ENCODE measurements at places on chromosomes 12 and 14. TPM values are rescaled to one million over a fixed set of nuclear protein-coding genes. Genes with fewer than 3 reads are reported as not detected.

ACOT4 gene
- 3.6 TPM for polyA plus RNA-seq

KLRD1 gene
- polyA plus RNA-seq: 0.60 TPM

NGB gene
- polyA plus RNA-seq: not detected

OR6C2 gene
- polyA plus RNA-seq: not detected

OAS2 gene
- 28.8 TPM for polyA plus RNA-seq

ARHGAP9 gene
- 6.6 TPM for polyA plus RNA-seq

STXBP6 gene
- 13.8 TPM for polyA plus RNA-seq

ANAPC7 gene
- polyA plus RNA-seq: 17.6 TPM

ESRRB gene
- not detected for polyA plus RNA-seq

MYH6 gene
- 4.9 TPM for polyA plus RNA-seq

GPR68 gene
- polyA plus RNA-seq: 1.4 TPM

POU6F1 gene
- polyA plus RNA-seq: 4.5 TPM

ERG28 gene
- polyA plus RNA-seq: 10.2 TPM

C12orf42 gene
- not detected for polyA plus RNA-seq

LTA4H gene
- 41.4 TPM for polyA plus RNA-seq

NKX2-8 gene
- not detected for polyA plus RNA-seq

ZDHHC22 gene
- 0.67 TPM for polyA plus RNA-seq

KLRB1 gene
- 1.4 TPM for polyA plus RNA-seq

GUCY2C gene
- 9.0 TPM for polyA plus RNA-seq

PKP2 gene
- 42.1 TPM for polyA plus RNA-seq

MYRFL gene
- not detected for polyA plus RNA-seq

TMEM233 gene
- not detected for polyA plus RNA-seq

B4GALNT3 gene
- 8.4 TPM for polyA plus RNA-seq

MEG3 gene
- polyA plus RNA-seq: 3.5 TPM

FAM161B gene
- polyA plus RNA-seq: 4.8 TPM

LTB4R gene
- polyA plus RNA-seq: 0.60 TPM

USP44 gene
- not detected for polyA plus RNA-seq

PPP2R5E gene
- 10.8 TPM for polyA plus RNA-seq

LGR5 gene
- polyA plus RNA-seq: 0.23 TPM

SLC6A13 gene
- 0.10 TPM for polyA plus RNA-seq

SERPINA5 gene
- polyA plus RNA-seq: not detected

KCNC2 gene
- not detected for polyA plus RNA-seq

OTOGL gene
- not detected for polyA plus RNA-seq
